Endothelial cell (in vitro differentiated cells): ENCODE measurements at places on chromosomes 2 and 18. TPM values are rescaled to one million over a fixed set of nuclear protein-coding genes. Genes with fewer than 3 reads are reported as not detected.

GRCh38 chr18:48364146-48364545 is 45.0 kb downstream of the ZBTB7C start:
- no peak overlapping the region for H3K27ac ChIP-seq
- peaks cover 4% of the 10 kb centered on the region for H3K27me3 ChIP-seq
- H3K4me1 ChIP-seq = no peaks in the 10 kb centered on the region
- no peak overlapping the region for H3K4me3 ChIP-seq
- H3K36me3 ChIP-seq = no peaks in the 10 kb centered on the region

GRCh38 chr2:54454548-54455130 is 1.5 kb upstream of the SPTBN1 start:
- H3K27ac ChIP-seq = peak overlapping the region; percentile 99

GRCh38 chr2:24276349-24276899 is 83.9 kb downstream of the ITSN2 start:
- H3K4me3 ChIP-seq = peak overlapping the region; percentile 35
- peaks cover 30% of the 10 kb centered on the region for H3K4me1 ChIP-seq
- peak overlapping the region; percentile 91 for H3K27ac ChIP-seq
- H3K27me3 ChIP-seq = no peaks in the 10 kb centered on the region

DNA sequence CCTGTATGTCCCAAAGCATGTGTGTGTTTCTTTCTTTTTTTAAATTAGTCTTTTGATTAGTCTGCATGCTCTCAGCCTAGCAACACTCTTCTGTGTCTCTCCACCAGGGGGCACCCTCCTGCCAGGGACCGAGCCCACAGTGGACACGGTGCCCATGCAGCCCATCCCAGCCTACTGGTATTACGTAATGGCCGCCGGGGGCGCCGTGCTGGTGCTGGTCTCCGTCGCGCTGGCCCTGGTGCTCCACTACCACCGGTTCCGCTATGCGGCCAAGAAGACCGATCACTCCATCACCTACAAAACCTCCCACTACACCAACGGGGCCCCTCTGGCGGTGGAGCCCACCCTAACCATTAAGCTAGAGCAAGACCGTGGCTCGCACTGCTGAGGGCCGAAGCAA is 93.8 kb downstream of the NRP2 start:
- peaks cover 5% of the 10 kb centered on the region for H3K27me3 ChIP-seq
- H3K36me3 ChIP-seq = peaks cover 16% of the 10 kb centered on the region
- no peak overlapping the region for H3K27ac ChIP-seq

The MTLN gene
- 20.2 TPM for total RNA-seq

DNA sequence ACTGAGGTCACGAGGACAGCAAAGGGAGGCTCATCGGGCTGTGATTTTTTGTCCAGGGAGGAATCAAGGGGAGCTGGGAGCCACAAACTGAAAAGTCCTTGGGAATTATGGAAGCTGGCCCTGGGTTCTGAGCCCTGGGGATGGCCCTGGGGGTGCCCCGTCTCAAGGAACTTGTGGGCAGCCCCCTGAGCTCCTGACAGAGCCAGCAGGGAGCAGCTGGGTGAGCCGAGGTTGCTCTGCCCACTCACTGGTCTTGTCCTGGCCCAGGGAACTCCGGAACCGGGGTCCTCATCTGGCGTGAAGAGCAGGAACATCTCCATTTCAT is 61.3 kb upstream of the HDAC4 start:
- no peak overlapping the region for H3K27ac ChIP-seq
- no peaks in the 10 kb centered on the region for H3K4me1 ChIP-seq
- peaks cover 7% of the 10 kb centered on the region for H3K27me3 ChIP-seq
- H3K4me3 ChIP-seq = no peak overlapping the region
- no peaks in the 10 kb centered on the region for H3K36me3 ChIP-seq

The MFSD2B gene
- not detected for total RNA-seq

The ASAP2 gene
- 31.8 TPM for total RNA-seq

DNA sequence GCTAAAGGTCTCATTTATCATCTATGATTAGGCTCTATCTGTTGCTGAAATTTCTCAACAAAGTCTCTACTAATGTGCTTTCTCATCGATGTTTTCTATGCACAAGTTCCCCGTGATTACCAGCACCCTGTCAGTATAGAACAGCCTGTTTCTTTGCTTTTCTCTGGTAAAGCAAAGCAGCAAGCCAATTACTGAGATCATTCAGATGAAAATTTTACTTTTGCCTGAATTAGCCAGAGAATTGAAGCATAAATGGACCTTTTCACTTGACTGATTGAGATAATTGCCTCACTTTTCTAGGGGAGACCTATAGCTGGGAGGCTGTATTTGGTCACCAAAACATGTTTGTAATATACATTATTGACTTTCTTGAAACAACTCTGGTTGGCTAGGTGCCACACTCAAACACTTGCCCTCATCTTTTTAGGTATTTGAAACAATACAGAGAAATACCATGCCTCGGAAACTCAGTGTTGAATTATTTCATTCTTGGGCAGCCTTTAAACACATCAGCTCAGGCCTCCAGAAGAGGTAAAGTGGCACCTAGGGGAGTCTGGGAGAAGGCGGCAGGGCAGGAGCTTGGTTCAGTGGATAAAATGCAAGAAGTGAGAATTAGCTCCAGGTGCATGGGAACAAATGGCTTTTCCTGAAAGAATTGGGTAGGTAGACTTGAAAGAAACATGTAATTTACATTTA is 96.2 kb downstream of the GALNT3 start:
- DNase-seq = no peak
- no peak overlapping the region for H3K27ac ChIP-seq
- H3K27me3 ChIP-seq = no peaks in the 10 kb centered on the region
- H3K4me1 ChIP-seq = peaks cover 7% of the 10 kb centered on the region

GRCh38 chr18:70363861-70364260 is 75.0 kb downstream of the SOCS6 start:
- H3K36me3 ChIP-seq = no peaks in the 10 kb centered on the region
- H3K4me1 ChIP-seq = peaks cover 21% of the 10 kb centered on the region
- no peak overlapping the region for H3K27ac ChIP-seq

DNA sequence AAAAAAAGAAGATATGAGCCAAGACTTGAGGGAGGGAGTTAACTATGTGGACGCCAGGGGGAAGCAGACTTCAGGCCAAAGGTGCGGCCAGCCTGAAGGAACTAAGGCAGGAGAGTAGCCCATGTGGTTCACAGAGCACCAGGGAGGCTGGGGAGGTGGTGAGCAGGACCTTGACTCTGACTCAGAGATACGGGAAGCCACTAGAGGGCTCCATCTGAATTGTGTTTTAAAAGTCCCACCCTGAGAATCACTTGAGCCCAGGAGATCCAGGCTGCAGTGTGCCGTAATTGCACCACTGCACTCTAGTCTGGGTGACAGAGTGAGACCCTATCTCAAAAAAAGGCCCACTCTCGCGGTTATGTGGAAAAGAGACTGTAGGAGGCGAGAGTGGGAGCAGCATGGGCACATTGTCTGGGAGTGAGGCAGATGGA is 12.3 kb downstream of the CEP192 start:
- peak; percentile 58 for DNase-seq
- no peaks in the 10 kb centered on the region for H3K27me3 ChIP-seq
- H3K4me3 ChIP-seq = no peak overlapping the region
- peaks cover 14% of the 10 kb centered on the region for H3K4me1 ChIP-seq
- peaks cover 5% of the 10 kb centered on the region for H3K36me3 ChIP-seq
- no peak overlapping the region for H3K27ac ChIP-seq

The CD8B gene
- total RNA-seq = not detected

DNA sequence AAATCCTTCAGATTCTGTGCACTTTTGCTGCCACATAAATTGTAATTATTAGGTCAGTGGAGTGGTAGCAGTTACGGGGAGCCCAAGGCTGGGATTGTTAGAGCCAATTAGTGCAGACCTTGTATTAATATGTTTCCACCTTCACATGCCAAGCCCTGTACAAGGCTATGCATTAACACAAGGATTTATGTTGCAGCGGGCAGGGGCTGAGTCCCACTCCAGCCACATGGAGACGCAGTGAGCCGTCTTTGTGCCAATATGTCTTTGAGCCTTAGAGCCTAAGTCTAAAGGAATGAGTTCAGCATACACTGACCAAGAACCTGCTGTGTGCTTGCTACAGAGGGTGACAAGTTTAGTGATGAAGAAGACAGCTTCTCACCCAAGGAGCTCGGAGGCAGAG is 238.2 kb downstream of the TSN start:
- no peak overlapping the region for H3K27ac ChIP-seq
- H3K27me3 ChIP-seq = peaks cover 6% of the 10 kb centered on the region
- H3K4me3 ChIP-seq = no peak overlapping the region
- H3K36me3 ChIP-seq = no peaks in the 10 kb centered on the region
- peaks cover 4% of the 10 kb centered on the region for H3K4me1 ChIP-seq

The LYG2 gene
- total RNA-seq = 1.7 TPM

The CNRIP1 gene
- total RNA-seq = 21.8 TPM

The FTCDNL1 gene
- 1.0 TPM for total RNA-seq

- peak overlapping the region; percentile 99 for H3K27ac ChIP-seq
- H3K36me3 ChIP-seq = peaks cover 28% of the 10 kb centered on the region
- H3K4me1 ChIP-seq = peaks cover 46% of the 10 kb centered on the region
- H3K27me3 ChIP-seq = peaks cover 14% of the 10 kb centered on the region
These were observed 1.4 kb downstream of the PPP4R1 start for GRCh38 chr18:9612977-9613376.
